ENCODE measurements at places on chromosomes 11 and 22.

- no peak for DNase-seq
These were observed 44.1 kb upstream of the OR9Q1 start for GRCh38 chr11:57979532-57980079.

- no peak for DNase-seq
These were observed 1108.1 kb upstream of the CNTN5 start for GRCh38 chr11:97912629-97913028.

- DNase-seq, result no peak
These were observed 788 bp downstream of the CD82 start for GRCh38 chr11:44565953-44566949.

- DNase-seq, result no peak
These were observed 56.1 kb downstream of the ATM start for GRCh38 chr11:108278954-108279353.

DNA sequence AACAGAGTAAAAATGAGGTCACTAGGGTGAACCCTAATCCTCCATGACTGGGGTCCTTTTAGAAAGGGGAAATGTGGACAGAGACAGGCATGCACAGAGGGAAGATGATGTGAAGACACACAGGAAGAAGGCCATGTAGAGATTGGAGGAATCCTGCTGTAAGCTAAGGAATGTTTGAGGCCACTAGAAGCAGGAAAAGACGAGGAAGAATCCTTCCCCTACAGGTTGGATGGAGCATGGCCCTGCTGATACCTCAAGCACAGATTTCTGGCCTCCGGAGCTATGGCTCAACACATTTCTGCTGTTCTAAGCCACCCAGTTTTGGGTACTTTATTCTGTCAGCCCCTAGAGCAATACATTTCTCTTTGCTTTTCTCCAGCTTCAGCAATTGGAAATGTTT lies 486.9 kb downstream of the MIAT start:
- no peak for DNase-seq

GRCh38 chr22:26550498-26551033 lies 38.3 kb upstream of the TFIP11 start:
- DNase-seq, result peak; percentile 51

- DNase-seq, result no peak
These were observed 532.7 kb upstream of the FAT3 start for GRCh38 chr11:91691872-91692271.

DNA sequence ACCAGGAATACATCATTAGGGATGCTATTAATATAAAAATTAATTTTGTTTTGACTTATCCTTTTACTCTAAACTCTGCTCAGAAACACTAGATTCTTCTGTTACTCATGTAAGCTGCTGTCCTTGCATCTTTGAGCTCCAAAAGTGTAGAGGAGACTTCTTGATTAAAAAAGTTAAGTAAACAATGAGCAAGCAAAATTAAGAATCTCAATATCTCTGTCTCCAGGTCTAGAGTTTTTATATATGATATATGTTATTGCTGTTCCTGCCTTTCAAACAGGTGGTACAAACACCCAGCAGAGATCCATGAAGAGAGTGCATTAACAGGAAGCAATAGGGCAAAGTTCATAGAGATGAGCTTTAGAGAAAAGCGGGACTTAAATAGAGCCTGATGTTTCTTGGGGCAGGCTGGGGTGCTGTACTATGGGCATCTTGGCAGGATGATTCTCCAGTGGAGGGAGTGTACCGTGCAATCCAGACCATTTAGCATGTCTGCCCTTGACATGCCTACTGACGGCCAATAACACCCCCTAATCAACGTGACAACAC lies 6.9 kb downstream of the MAPK1 start:
- no peak for DNase-seq

- DNase-seq, result no peak
These were observed 16.5 kb upstream of the CDC42EP2 start for GRCh38 chr11:65298131-65298535.

DNA sequence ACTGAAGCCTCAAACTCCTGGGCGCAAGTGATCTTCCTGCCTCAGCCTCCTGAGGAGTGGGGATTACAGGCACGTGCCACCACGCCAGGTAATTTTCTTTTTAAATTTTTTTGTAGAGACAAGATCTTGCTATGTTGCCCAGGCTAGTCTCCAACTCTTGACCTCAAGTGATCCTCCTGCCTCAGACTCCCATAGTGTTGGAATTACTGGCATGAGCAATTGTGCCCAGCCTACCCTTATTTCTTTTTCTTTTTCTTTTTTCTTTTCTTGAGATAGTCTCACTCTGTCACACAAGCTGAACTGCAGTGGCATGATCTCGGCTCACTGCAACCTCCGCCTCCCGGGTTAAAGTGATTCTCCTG lies 63.9 kb downstream of the AAMDC start:
- no peak for DNase-seq

- DNase-seq, result no peak
These were observed 173.9 kb upstream of the SYN3 start for GRCh38 chr22:33232071-33232470.

GRCh38 chr22:38243007-38243765 lies 29.6 kb downstream of the TMEM184B start:
- no peak for DNase-seq

- DNase-seq, result no peak
These were observed 12.9 kb downstream of the DTX4 start for GRCh38 chr11:59184691-59185339.

- no peak for DNase-seq
These were observed 3913.9 kb upstream of the OR11H1 start for GRCh38 chr22:11613898-11614755.
